ENCODE measurements at places on chromosomes 1 and 21. TPM values are rescaled to one million over a fixed set of nuclear protein-coding genes. Genes with fewer than 3 reads are reported as not detected.

CENPL gene
- 6.7 TPM for polyA plus RNA-seq

ELAPOR1 gene
- 0.04 TPM for polyA plus RNA-seq

FAM177B gene
- 120 TPM for polyA plus RNA-seq

TNFRSF14 gene
- 49.0 TPM for polyA plus RNA-seq

NTMT2 gene
- not detected for polyA plus RNA-seq

SLC44A3 gene
- polyA plus RNA-seq, result not detected

TNFRSF18 gene
- 8.4 TPM for polyA plus RNA-seq

SLC26A9 gene
- not detected for polyA plus RNA-seq

TFF2 gene
- not detected for polyA plus RNA-seq

TP53BP2 gene
- 9.4 TPM for polyA plus RNA-seq

HMCN1 gene
- polyA plus RNA-seq, result not detected

ANKRD35 gene
- not detected for polyA plus RNA-seq

HSD3B2 gene
- not detected for polyA plus RNA-seq

C2CD2 gene
- 2.6 TPM for polyA plus RNA-seq

DIRAS3 gene
- not detected for polyA plus RNA-seq

PLA2G2F gene
- polyA plus RNA-seq, result not detected

MSH4 gene
- not detected for polyA plus RNA-seq

PSRC1 gene
- not detected for polyA plus RNA-seq

PRKAA2 gene
- polyA plus RNA-seq, result not detected

APCS gene
- not detected for polyA plus RNA-seq

GNG12 gene
- not detected for polyA plus RNA-seq

IGSF3 gene
- not detected for polyA plus RNA-seq

OR14K1 gene
- polyA plus RNA-seq, result not detected

GTF2B gene
- polyA plus RNA-seq, result 60.2 TPM

S100A5 gene
- polyA plus RNA-seq, result not detected

CAMSAP2 gene
- 0.04 TPM for polyA plus RNA-seq

RNPEP gene
- 30.9 TPM for polyA plus RNA-seq

TMEM222 gene
- polyA plus RNA-seq, result 66.9 TPM

NUF2 gene
- 0.47 TPM for polyA plus RNA-seq

NHLH2 gene
- not detected for polyA plus RNA-seq

MTARC1 gene
- polyA plus RNA-seq, result 0.91 TPM

CATSPERE gene
- 0.16 TPM for polyA plus RNA-seq

TMPRSS2 gene
- polyA plus RNA-seq, result not detected

S100A7A gene
- not detected for polyA plus RNA-seq

MIS18A gene
- polyA plus RNA-seq, result 13.6 TPM

ZNF683 gene
- polyA plus RNA-seq, result not detected

DNAH14 gene
- polyA plus RNA-seq, result not detected

TTC22 gene
- polyA plus RNA-seq, result not detected

YTHDF2 gene
- 114 TPM for polyA plus RNA-seq

AGMAT gene
- 3.8 TPM for polyA plus RNA-seq

LENEP gene
- polyA plus RNA-seq, result not detected

CBR1 gene
- 33.5 TPM for polyA plus RNA-seq

ADAMTSL4 gene
- polyA plus RNA-seq, result not detected

CYP4Z1 gene
- polyA plus RNA-seq, result not detected

IGSF21 gene
- polyA plus RNA-seq, result not detected

PTPRU gene
- polyA plus RNA-seq, result not detected

ADORA3 gene
- 0.39 TPM for polyA plus RNA-seq

FCRL6 gene
- polyA plus RNA-seq, result not detected

GRIK3 gene
- polyA plus RNA-seq, result 0.16 TPM

LAPTM5 gene
- 1,781 TPM for polyA plus RNA-seq

OR2T2 gene
- polyA plus RNA-seq, result not detected

OR2L8 gene
- polyA plus RNA-seq, result not detected

SLFNL1 gene
- polyA plus RNA-seq, result 0.54 TPM

SLAMF9 gene
- not detected for polyA plus RNA-seq

BSND gene
- polyA plus RNA-seq, result not detected
